ENCODE measurements at places on chromosomes 12 and 14. TPM values are rescaled to one million over a fixed set of nuclear protein-coding genes. Genes with fewer than 3 reads are reported as not detected.

Gene GPD1
- total RNA-seq = not detected

Gene SPTB
- 0.05 TPM for total RNA-seq

Gene GPR68
- 10.1 TPM for total RNA-seq

Gene TMEM260
- 19.4 TPM for total RNA-seq

Data from smooth muscle cell of the umbilical artery (primary cell).